ENCODE measurements at places on chromosomes 7 and 10.

DNA sequence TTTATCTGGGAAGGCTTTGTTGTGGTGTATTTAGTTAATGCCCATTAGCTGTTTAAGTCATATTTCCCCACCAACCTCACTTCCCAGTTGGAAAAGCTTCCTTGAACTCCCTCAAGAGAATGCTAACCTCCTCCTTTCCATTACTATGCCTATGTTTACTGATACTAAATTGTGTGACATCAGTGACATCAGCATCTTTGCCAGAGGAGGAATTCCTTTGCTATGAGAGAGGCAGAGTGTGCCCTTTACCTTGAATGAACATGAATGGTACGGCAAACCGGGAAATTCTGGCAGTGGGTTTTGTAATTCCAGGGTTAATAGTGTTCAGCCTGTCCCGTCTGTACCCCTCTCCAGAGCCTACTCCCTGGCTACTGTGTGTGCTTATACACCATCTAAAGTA, 22.1 kb upstream of the GLCCI1 start:
- no peak for DNase-seq

DNA sequence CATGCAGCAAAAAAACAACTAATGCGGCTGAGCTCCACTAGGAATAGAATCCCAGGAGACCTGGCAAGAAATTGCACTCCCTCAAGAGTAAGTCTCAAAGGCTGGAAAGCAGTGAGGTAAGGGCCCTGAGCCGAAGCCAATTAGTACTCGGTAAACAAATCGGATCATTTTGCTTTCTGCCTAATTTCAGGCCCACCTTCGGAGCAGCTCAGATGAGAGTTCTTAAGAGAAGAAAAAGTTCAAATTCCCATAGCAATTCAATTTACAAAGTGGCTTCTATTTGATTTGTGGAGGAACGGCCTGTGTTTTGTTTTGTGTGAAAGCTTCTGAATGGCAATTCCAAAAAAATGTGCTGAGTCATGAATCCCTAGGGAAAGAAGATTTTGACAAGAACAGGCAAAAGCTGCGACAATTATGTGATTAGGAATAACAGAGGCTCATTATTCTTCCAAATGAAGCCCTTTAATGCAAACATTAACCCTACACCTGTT, 60.9 kb downstream of the SLC16A9 start:
- DNase-seq = no peak

DNA sequence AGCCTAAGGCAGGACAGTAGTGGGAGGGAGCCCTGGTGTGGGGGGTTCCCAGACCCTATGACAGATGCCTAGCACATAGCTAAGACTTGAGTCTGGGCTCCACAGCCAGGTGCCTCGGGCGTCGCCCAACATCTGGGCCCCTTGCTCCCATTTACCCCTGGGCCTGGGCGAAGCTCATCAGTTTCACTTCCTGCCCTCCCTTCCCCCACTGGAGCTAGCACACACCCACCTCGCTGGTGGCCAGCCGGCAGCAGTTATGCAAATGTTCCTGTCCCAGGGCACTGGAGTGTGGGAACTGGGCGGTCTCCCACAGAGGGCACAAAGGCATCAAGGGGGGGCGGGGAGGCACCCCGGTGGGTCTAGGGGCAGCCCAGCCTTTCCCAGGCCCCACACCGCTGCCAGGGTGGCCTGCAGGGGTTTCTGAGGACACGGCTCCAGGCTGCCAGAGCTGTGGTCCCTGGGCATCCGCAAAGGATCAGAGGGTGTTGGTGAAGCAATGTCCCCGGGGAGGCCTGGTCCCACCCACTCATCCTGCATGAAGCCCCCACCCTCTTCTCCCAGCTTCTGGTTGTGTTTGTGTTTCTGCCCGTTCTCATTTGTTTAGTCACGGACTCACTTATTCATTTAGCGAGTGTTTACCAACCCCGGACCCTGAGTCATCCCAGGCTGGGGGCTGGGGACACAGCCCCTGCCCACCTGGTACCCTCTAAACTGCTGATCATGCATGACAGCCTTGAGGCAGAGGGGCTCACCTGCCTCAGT, 20.4 kb downstream of the SH2B2 start:
- peak; percentile 95 for DNase-seq

GRCh38 chr7:131281266-131282048, 46.2 kb upstream of the MKLN1 start:
- no peak for DNase-seq

GRCh38 chr10:98394851-98395440, 20.0 kb downstream of the PYROXD2 start:
- DNase-seq = no peak

DNA sequence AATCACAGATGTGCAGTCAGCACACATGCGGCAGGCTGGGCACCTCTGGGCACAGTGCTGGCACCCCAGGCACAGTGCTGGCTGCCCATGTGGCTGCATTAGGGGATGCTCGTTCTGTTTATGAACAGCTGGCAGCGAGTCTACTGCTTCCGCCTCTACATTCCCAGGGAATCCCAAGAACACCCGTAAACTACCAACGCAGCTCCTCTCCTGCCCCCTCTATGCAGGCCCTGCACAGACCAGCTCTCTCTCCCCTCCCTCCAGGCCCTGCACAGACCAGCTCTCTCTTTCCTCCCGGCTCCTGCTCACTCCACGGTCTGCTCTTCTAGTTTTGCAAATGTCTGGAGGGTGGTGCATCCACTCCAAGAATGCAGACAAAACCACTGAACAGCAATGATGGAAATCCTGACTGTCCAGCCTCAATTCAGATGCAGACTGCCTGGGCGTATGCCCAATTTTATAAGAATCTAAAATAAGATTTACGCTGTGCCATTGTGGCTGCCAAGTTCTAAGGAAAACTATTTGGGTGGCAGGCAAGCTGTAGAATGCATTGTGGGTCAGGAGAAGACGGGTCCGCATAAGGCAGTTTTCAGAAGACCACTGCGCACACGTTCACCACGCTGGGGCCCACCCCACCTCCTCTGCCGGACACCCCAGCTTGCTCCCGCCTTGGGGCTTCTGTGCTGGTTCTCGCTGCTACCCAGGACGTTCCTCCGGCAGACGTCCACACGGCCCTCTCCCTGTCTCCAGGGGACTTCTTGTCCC, 234.6 kb downstream of the ZMYND11 start:
- DNase-seq = no peak

DNA sequence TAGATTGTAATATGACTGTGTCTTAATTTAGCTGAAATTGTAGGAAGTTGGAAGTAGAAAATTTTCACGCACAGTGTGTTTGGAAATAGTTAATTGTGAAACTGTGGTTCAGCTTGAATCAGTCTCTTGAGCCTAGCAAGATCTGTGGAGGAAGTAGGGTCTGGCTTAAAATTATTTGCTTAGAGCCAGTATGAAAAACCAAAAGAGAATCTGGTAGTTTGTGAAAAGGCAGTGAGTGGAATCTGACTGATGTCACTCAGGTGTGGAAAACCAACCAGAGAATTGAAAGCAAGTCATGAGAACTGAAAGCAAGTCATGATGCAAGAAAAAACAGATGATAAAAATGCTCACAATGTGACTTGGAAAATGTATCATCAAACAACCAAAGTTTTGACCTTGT, 11.5 kb downstream of the LIPJ start:
- DNase-seq = no peak

DNA sequence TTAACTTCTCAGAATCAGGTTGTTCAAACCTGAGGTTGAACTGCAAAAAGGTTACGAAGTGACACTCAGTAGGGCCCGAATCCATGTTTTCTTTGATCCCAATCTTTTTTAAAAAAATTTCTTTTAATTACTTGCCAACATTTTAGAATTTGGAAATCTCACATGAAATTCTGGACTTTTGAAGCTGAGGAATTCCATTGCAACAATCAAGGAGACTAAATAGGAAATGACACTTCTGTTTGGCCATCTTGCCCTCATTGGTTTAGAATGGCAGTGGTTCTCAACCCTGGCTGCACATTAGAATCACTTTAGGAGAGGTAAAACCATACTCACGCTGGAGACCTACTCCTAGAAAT, 471 bp upstream of the TOMM7 start:
- DNase-seq = peak; percentile 60

DNA sequence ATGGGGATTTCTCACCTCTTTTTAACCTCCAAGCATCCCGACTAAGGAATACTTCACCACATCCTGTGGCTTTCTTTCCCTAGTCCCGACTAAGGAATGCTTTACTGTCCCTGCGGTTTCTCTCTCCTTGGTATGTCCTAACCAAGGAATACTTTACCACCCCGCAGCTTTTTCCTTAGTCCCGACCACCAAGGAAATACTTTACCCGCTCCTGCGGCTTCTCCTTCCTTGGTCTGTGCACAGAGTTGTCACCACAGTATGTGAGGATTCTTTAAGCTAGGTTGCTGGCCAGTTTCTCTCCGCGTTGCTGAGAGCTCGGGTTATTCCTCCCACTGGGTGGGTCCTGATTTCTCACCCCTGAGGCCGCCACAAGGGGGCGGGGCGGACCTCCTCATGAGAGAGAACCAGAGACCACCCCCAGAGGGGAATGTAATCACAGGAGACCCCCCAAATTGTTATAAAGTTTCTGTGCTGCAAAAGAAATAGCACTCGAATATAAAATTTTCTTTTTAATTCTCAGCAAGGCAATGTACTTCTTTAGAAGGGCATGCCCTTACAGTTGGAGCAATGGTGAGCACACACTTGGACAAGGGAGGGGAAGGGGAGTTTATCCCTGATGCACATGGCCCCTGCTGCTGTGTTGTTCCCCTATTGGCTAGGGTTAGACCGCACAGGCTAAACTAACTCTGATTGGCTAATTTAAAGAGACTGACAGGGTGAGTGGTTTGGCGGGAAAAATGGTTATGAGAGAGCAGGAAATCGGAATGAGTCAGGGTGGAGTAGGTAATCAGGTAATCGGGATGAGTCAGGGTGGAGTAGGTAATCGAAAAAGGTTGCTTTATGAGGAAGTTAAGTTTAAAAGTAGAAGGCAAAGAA, 12.8 kb downstream of the SUGCT start:
- DNase-seq = no peak

GRCh38 chr7:70456719-70457118, 675.2 kb upstream of the GALNT17 start:
- DNase-seq = no peak

DNA sequence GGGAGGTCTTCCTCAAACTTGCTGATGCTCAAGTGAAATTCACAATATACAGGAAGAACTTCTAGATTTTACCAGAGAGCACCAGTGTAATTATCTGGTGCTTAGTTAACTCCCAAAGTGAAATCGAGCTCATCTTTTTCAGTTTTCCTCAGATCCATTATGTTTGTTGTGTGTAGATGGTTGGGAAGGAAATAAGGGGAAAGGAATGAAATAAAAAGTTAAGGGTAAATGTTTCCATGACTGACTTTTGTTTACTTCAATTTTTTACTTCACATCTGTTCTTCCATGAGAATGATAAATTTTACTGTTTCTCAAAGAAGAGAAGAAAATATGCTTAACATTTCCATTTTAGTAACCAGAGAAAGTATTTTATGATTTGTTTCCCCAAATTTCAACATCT, 21.3 kb downstream of the FAM107B start:
- DNase-seq = no peak

DNA sequence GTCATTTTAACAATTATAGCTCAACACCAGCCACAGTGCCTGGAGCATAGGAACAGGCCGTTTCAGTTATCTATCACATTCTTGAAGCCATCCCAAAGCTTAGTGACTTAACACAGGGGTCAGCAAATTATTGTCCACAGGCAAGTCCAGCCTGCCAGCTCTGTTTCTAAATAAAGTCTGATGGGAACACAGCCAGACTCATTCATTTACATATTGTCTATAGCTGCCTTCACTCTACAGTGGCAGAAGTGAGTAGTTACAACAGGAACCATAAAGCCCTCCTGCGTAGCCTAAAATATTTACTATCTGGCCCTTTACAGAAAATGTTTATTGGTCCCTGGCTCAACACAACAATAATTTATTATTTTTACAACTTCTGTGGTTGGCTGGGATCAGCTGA, 407.5 kb upstream of the AUTS2 start:
- no peak for DNase-seq

DNA sequence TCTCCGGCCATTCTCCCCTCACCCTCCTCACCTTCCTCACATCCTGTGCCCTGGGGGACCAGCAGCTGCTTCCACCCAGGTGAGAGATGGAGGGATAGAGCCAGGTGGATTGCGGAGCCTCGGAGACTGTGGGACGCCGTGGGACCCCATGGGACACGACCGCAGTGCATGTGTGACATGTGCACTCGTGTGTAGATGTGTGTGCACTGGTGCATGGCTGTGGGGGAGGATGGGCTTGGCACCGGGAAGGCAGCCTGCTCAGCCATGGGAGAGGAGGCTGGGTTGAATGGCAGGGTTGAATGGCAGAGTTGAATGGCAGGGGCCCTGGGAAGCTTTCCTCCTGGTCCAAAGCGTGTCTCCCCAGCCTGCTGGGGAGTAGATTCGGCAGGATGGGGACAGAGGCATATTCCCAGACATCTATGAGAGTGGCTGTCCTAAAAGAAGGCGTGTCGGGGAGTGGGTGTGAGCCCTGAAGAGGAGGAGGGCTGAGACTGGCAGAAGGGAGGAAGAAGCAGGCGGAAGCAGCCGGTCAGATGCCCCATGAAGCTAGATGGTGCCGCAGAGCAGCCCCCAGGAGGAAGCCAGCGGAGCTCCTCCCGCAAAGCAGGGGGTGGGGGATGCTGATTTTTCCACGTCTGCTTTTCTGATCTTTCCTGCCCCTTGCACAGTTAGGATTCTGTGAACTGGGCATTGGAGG, 815 bp downstream of the GIMAP8 start:
- DNase-seq = no peak

DNA sequence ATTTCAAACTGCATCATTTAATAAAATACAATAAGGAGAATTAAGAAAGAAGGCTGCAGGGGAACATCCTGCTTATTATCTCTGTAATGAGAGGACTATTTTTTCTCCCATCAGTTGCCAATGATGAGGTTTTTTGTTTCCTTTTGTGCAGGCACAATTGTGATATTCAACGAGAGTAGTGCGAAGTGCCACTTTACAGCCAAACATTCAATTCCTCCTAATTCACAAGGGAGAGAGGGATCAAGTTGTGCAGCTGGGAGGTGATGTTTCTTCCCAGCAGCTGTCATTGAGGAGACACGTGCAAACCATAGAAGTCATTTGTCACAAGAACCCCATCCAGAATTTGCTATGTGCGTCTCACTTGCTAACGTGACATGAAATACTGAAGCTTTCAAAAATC, 81.6 kb upstream of the ICA1 start:
- no peak for DNase-seq

DNA sequence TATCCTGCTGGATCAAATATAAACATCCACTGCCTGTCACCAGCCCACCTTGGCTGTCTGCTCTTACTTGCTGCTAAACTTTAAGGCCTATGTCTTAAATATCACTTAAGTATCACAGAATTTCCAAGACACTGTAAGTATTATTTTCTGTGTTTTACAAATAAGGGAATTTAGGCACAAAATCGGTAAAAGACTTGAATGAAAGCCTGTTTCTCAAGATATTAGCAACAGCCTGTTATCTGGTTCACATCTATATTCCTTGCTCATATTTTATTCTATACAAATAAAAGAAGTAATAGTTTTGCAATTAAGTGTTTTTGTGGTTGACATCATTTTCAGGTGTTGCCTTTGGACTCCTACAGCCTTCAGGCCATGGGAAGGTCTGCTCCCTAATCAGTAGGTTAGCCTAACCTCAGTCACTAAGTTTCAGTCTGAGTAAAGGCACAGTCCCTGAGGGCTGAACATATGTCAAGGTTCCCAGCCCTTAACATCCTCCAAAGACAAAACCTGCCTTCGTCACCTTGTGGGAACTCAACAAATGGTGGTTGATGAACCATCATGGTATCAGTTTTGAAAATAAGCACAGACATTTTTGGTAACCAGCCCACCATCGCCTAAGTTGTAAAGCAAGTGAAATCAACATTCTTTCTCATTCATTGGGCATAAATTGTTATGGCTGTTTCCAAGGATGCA, 127.1 kb downstream of the CREB5 start:
- no peak for DNase-seq
